Stimulated activated naive CD4-positive, alpha-beta T cell (primary cell): ENCODE measurements at places on chromosomes 12 and 14.

DNA sequence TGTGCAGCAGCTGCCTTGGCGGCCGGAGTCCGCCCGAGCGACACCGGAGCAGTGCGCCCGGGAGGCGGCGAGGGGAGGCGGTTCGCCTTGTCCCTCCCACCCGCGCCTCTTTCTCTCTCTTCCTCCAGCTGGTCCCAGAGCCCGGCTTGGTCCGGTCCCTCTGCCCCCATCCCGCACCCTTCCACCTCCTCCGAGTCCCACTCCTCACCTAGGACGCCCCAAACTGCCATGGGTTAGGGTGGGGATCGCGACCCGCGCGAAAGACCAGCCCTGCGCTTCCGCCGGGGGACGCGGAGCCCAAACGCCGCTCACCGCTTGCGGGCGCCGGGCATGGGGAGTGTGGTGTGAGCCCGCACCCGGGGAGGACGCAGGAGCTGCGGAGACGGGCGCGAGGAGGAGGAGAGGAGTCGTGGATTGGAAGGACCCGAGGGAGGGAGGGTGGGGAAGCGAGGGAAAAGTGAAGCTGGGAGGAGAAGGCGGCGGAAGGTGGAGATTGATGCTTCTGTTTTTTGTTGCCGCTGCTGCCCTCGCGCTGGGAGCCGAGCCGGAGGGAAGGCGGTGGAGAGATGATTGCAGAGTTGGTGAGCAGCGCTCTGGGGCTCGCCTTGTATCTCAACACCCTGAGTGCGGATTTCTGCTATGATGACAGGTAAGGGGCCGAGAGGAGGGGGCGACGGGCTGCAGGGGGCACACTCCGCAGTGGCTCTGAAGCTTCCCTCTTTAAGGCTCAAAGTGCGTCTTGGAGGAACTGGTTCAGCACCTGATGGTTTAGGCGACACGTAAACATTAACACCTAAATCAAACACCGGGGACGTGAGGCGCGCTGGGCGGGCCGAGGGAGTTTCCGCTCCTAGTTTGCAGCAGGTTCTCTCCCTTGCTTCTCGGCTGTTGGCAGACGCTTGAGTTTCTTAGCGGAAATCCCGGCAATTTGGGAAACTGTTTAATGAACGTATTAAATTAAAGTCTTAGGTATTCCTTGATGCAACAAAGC is 610 bp downstream of the TMTC2 start:
- DNase-seq = peak; percentile 44

- no peak for DNase-seq
Measured at GRCh38 chr14:88210426-88210825, 112.6 kb downstream of the KCNK10 start.

GRCh38 chr14:61972711-61973110 is 210.5 kb downstream of the SNAPC1 start:
- no peak for DNase-seq

GRCh38 chr12:16362550-16362949 is 15.1 kb downstream of the MGST1 start:
- DNase-seq = no peak

- no peak for DNase-seq
Measured at GRCh38 chr14:40216976-40217375, 784.7 kb upstream of the FBXO33 start.

- DNase-seq = no peak
Measured at GRCh38 chr12:109763201-109763841, 49.7 kb downstream of the FAM222A start.

DNA sequence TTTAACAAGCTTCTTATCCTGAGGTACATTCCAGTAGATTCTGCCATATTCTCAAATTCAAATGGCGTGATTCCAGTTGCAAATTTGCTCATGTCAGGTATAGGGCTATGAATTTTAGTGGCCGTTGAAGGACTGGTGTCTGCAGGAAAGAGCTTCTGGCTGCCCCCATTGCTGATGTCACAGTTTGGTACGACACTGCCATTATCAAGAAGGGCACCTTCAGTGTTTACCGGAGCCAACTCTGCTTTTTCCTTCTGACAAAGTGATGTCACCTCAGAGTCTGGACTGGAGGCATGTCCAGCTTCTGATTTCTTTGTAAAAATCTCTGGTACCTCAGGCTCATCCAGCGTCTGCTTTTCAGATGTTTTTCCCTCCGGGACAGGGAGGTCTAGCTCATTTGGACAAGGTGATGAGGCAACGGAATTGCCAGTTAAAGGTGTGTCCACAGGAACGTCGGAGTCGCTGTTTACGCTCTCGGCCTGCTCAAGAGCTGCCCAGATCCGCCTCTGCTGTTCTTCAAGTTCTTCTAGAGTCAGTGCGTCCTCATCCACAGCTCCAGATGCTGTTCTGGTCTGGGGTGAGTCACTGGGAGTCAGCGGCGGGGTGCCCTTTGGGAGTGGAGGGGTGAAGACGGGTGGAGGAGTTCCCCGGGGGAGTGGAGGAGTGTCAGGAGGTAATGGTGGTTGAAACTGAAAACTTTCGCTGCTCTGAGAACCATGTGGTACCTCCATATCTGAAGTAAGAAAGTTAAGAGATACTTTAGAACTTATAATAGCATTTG is 27.0 kb downstream of the ZCCHC8 start:
- DNase-seq = no peak

DNA sequence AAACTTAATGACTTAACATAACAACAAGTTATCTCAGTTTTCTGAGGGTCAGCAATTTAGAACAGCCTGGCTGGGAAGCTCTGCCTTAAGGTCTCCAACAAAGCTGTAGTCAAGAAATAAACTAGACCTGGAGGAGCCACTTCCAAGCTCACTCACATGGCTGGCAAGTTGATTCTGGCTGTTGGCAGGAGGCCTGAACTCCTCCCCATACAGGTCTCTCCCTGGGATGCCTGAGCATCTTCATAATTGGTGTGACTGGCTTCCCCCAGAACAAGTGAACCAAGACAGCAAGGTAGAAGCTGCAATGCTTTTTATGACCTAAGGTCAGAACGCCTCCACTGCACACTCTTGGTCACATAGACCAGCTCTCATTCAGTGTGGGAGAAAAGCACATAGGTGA is 128.3 kb downstream of the SAMD4A start:
- DNase-seq = no peak

DNA sequence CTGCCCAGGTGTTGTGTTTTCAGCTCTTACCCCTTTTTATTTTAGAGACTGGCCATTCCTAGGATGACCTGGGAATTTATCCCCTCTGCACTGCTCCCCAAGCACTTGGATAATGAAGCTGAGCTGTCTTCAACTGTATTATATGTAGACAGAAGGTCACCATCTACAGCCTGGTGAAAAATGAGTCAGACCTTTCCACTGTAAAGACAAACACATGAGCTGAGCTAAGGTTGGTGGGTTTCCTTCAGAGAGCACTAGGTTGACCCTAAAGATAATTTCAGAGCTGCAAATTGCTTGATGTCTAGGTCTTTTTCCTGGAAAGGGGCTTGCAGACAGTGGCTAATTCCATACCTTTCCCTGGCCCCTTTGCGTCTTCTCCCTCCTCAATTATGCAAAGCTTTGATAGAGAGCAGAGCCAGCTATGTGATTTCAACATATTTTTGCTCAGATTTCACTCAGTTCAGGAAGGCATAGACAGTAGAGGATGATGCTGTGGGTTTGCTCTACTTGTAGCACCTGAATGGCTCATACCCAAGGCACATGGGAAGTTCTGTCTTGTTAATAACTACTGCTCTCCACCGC is 9.2 kb upstream of the IKZF4 start:
- no peak for DNase-seq

- no peak for DNase-seq
Measured at GRCh38 chr12:101653503-101653902, 43.9 kb upstream of the CHPT1 start.

GRCh38 chr14:81329640-81330381 is 70.3 kb downstream of the STON2 start:
- DNase-seq = no peak

DNA sequence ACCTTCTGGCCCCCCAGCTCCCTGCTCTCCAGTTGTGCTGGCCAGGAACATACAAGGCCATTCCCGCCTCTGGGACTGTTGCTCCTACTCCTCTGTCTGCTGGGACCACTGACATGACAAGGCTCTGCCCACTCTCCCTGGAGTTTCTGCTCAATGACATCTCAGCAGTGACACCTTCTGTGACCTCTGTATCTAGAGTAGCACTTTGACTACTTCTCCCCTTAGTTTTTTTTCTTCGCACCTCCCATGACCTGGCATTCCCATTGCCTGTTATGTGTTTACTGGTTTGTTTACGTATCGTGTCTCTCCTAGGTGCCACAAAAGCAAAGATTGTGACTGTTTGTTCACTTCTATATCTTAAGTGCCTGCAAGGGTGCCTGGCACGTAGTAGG is 40.1 kb upstream of the TMEM263 start:
- no peak for DNase-seq

- no peak for DNase-seq
Measured at GRCh38 chr12:122067548-122067947, 11.0 kb upstream of the MLXIP start.

DNA sequence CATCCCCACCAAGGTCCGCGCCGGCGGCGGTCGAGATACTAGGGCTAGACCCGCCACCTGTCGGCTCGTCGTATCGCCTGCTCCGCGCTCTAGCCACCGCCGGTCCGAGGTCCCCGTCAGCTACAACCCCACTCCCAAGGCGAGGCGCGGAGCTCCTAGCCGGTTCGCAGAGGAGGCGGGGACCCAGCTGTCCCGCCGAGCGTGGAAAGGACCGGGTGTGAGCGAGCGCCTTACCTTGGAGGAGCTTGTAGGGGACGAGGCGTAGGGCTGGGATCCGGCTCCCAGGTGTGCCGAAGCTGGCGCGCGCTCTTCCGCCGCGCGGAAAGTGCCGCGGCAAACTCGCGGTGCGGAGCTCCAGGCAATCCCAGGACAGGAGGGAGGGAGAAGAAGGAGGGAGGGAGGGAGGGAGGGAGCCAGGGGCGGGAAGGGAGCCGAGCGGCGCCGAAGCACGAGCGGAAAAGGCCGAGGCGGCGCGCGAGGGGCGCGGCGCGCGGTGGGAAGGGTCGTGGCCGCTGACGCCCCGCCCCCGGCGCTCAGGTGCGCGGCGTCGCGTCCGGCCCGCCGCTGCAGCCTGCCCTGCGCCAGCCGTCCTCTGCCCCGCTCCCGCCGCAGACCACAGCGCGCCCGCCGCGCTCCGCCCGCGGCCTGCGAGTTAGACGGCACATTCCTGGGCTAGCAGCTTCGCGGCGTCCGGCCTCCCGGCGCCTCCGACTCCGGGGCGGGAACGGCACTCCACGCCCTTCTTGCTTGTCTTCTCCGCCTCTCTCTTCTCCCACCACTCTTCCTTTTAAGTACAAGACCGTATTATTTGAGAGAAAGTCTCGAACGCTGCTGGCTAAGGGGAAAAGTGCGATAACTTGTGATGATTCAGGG is at the start of gene PAWR:
Gene PAWR (minus strand): TSS at position 327 of the 873 bp plus-strand sequence. CDS start 720 bp downstream, outside the sequence.
- no peak for DNase-seq

DNA sequence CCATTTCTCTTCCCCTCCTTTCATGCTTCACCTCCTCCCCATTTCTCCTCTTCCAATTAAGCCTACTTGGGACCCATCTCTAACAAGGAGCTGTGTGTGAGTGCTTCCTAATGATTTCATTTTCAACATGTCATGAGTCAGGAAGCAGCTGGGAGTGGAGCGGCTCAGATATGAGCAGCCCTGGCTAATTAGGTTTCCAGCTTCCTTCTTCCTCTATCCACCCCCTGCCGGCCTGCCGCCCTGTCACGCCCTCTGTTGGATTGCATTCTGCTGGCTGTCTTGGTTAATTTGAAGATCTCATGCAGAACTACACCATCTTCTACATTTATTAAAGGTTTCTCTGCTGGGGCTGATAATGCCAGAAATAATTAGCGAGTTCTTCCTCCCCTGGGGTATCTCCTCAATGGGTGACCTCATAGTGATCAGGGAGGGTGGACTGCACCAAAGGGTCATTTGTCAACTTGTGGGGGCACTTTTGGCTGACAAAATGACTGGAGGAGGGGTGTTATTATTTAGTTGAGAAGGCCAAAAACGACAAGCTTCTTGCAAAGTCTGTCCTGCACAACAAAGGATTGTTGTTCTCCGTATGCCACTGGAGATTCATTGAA is 300.9 kb upstream of the SRRM4 start:
- DNase-seq = no peak

- no peak for DNase-seq
Measured at GRCh38 chr12:52788192-52788875, 7.6 kb downstream of the KRT3 start.

- DNase-seq = no peak
Measured at GRCh38 chr14:92709340-92710000, 39.0 kb downstream of the LGMN start.

DNA sequence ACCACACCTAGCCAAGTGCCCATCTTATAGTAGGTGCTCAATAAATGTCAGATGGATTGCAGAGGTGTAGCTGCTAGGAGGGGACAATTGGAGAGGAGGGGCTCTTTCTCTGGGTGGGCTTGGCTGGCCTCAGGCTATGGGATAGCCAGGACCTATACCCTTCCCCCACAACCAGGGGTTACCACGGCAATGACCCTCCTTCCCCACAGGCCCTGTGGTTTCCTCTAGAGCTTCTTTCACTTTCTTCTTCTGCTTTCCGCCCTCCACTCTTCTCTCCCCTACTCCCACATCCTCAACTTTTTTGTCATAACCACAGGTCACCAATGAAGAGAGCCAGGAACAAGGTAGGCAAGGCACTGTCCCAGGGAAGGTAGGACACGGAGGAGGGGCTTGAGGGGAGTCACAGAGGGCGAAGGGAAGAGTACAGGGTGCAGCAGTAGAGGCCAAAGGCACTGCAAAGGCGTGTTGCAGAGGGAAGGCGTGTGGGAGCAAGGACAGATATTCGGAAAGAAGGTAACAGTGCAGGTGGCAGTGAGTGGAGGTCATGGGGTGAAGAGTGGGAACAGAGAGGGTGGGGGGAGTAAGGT is 1.9 kb upstream of the ITGB7 start:
- no peak for DNase-seq

DNA sequence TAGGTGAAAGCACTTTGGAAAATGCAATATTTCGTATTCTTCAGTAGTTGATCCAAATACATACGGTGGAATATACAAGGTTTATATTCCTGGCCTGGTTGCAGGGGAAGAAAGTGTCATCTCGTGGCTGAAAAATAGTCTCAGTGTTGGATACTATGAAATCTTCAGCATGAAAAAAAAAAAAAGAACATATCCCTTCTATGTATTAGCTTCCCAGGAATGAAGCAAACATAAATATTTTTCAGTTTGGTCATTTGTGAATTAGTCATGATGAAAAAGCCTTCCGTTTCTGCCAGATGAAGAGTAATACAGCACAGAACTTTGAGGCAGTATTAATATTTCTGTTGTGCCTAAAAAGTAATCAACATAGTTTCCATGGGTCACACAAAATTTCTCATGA is 36.7 kb downstream of the FLRT2 start:
- DNase-seq = no peak

- no peak for DNase-seq
Measured at GRCh38 chr14:74756326-74756725, 6.8 kb upstream of the YLPM1 start.

DNA sequence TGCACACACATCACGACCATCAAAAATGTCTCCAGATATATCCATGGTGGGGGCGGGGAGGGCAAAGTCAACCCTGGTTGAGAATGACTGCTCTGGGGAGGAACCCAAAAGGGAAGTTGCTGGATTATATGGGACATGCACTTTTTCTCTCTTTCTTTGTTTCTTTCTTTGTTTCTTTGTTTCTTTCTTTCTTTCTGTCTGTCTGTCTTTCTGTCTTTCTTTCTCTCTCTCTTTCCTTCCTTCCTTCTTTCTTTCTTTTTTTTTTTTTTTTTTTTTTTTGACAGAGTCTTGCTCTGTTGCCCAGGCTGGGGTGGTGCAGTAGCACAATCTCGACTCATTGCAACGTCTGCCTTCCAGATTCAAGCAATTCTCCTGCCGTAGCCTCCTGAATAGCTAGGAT is 71.5 kb downstream of the TBX5 start:
- no peak for DNase-seq
